ENCODE measurements at places on chromosomes 11 and 22.

DNA sequence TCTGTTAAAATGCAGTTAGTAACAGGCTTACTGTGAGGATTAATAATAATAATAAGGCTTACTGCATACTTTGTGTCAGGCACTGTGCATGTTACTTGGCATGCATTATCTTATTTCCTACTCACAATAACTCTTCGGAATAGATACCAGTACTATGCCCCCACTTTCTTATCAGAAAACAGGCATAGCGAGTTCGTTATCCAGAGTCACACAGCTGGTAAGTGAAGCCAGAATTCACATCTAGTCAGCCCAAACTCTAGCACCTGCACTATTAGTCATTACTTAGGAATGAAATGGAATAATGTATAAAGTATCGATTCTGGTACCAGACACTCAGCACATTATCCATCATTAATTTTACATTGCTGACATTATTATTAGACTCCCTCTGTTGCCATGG is 155.7 kb upstream of the BLID start:
- DNase-seq = no peak

DNA sequence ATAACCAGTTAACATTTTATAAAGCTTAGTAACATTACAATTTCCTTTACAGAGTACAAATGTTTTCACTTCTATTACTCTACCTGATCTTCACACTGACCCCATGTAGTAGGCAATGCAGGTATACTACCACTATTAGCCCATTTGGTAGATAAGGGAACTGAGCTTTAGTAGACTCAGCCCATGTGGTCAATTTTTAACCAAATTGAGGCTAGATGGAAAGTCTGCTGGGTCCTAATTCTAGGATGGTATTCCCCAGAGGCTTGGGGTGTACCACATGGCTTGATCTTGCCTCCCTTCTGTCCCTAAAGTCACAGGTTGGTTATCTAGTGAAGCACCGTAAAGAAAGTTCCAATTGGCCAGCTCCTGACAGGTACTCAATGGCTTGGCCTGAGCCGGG is 48.2 kb downstream of the NRXN2 start:
- DNase-seq = no peak

GRCh38 chr11:119315131-119316015 is 1.6 kb downstream of the MCAM start:
- DNase-seq = no peak

- DNase-seq = no peak
These were observed 167.2 kb downstream of the SWAP70 start for GRCh38 chr11:9831122-9831521.

- DNase-seq = no peak
These were observed 9.3 kb downstream of the TFIP11 start for GRCh38 chr22:26502688-26503561.

DNA sequence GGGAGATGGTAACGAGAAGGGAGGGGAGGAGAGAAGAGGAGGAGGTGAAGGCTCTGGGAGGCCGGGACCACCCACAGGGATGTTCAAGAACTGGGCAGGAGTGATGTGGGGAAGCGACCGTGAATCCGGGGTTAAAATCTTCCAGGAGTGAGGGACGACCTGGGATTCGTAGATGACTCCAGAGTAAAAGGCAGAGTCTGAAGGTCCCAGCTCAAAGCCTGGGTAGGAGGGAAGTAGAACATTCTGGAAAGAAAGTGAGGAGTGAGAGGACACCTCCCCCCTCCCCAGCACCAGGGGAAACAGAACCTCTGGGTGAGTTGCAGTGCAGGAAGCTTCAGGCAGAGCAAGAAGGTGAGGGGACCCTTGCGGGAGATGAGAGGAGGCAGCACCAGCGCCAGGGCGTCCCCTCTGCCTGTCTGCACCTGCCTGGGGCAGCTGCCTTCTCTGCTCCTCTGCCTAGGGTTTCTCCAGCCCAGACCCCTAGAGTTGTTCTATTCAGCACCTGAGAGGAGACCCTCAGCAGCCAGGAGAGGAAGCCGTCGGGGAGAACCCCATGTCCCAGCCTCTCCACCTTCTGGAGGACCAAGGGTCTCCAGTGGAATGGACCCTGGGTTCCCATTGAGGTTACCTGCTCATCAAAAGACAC is 49.7 kb downstream of the LINC01488 start:
- DNase-seq = no peak

DNA sequence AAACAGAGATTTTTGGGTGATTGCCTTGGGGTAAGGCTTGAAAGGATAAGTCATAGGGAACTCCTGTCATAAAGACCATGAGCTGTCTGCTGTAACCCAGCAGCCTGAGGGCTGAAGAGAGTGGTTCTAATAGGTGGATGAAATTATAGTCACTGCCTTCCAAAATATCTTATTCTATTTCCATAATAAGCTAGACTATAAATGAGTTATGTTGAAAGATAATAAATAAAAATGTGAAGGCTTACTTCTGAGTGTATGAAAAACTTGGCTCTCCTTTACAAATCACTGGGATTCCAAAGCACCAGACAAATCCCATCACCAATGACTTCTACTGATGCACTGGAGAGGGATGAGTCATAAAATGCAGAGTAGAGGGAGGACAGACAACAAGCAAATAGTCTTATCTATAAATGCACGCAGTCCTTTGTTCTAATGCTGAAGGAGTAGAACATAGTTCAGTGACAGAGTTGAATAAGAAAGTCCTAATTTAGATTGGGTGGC is 775.0 kb upstream of the LRRC4C start:
- no peak for DNase-seq

- no peak for DNase-seq
These were observed 781 bp upstream of the TEF start for GRCh38 chr22:41380993-41381328.

- DNase-seq = no peak
These were observed 81.8 kb downstream of the KCNC1 start for GRCh38 chr11:17816232-17816931.

GRCh38 chr11:128496692-128497060 is 90.7 kb downstream of the ETS1 start:
- DNase-seq = no peak

GRCh38 chr11:6110011-6110410 is 2.5 kb downstream of the OR56B4 start:
- no peak for DNase-seq

DNA sequence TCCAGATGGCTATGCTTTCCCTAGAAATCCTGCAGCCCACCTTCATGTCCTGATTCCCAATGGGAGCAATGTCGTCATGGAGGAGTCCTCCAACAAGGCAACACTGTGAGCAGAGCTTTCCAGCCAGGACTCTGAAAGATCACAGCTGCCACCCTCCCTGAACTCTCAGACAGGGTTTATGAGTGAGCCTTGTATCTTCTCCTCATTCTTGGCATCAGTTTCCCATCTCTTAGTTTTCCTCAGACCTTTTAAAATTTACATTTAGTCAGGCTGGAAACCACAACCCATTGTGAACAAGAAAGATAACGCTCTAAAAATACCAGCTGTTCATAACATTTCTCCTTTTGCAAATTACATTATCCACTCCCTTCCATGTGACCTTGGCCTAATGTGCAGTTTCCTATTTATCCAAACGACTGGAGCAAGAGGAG is 15.6 kb upstream of the LYVE1 start:
- DNase-seq = no peak

- DNase-seq = no peak
These were observed 28.0 kb upstream of the TP53AIP1 start for GRCh38 chr11:128970598-128971190.

DNA sequence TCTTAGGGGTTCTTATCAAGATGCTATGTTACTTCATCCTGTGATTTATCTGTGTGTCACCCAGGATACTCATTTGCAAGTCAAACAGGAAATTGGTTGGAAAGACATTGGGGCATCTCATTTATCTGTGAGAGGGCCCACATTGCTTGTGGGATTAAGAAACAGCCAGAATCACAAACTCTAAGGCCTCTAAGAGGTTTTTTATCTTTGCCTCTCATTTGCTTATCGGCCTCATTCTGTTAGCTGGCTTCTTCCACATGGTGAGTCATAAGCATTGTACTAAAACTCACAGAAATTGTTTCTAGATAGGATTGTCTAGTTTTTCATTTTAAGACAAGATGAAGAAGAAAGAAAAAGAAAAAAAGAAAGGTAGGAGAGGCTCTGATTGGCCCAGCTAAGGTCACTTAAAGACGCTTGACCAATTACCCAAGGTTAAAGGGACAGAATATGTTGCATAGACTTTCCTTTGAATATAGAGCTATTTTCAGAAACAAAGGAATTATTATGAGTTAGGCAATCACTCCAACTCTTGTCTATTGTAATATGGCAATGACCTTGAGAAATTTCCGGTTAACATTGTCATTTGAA is 121.9 kb downstream of the ARHGAP42 start:
- DNase-seq = no peak

All from T-helper 1 cell (primary cell).